Vagina (tissue), 2 donors: ENCODE measurements at places on chromosomes 6 and 20.

GRCh38 chr20:1242530-1242929 lies 16.7 kb downstream of the RAD21L1 start:
- DNase-seq, result no peak

DNA sequence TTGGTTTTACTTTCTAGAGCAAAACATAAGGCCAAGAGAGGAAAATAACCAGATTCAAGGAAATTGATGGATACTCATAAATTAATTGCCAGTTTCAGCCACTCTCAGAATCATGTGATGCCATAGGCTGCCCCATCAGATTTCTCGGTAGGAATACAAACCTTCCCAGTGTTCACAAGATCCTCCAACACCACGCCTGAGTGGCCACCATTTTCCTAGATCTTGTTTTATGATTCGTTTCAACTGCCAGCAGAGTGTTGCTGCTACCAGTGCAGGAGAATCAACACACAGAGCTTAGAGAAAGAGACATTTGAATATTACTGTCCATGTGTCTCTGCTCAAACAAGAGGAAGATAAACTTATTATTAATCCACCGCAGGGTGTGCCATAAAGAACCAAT lies 434.2 kb upstream of the CDH4 start:
- no peak for DNase-seq

DNA sequence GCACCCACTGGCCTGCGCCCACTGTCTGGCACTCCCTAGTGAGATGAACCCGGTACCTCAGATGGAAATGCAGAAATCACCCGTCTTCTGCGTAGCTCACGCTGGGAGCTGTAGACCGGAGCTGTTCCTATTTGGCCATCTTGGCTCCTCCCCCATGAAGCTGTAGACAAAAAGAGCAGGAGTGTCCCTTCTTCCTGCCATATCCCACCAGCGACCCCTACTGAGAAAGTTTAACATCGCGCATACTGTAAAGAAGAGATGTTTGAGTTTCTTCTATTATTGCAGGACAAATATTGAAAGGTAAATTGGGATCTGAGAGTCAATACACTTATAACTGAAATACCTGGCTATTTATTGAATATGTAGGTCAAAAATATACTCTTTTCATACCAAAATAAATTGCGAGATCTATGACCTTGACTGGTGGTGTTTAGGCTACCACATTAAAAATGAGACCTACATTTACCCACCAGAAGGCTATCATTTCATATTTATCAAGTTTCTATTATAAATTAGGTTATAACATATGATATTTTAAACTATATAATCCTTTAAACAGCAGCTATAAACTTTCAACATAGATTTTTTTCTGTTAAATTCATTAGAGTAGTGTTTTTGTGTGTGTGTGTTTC lies 586.3 kb downstream of the HTR1B start:
- no peak for DNase-seq

DNA sequence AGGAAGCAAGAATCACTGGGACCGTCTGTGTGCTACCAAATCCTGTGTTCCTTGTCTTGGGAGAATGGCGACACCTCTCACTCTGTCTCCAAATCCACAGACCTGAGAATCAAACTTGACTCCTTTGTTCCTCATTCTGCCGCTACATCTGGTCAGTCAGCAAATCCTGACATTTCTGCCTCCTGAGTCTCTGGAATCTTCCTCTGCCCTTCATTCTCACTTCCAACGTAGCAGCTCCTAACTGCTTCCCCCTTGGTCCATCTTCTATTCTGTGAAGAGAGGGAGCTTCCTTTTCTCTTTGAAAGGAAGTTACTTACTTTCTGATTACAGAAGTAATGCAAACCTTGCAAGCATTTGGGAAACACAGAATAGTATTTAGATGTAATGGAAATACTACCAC lies 37.7 kb downstream of the SYTL3 start:
- no peak for DNase-seq

- DNase-seq, result no peak
Observed at GRCh38 chr20:54345821-54346220, 129.6 kb upstream of the DOK5 start.

- peak; percentile 64 for DNase-seq
Observed at GRCh38 chr20:4601630-4602296, 119.9 kb upstream of the PRND start.

GRCh38 chr6:39484276-39484675 lies 161.8 kb upstream of the KCNK16 start:
- DNase-seq, result no peak

- no peak for DNase-seq
Observed at GRCh38 chr6:111871207-111871606, 2.0 kb downstream of the FYN start.

DNA sequence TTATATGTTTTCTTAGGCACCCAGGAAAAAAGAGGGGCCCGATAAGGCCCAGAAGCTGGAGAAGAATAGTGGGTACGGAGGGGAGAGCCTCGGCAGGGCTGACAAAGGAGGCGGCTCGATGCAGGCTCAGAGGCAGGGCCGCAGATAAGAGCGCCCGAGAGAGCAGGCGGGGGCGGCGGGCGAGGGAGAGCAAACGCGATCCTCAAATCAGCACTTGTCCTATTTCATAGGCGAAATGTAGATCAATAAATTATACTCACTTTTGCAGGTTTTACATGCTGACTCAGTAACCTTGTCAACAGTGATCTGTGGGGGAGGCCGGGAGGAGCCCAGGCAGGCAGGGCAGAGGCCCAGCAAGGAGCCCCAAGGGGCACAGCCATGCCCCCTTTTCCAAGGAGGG lies 42.6 kb downstream of the GRM4 start:
- DNase-seq, result no peak

DNA sequence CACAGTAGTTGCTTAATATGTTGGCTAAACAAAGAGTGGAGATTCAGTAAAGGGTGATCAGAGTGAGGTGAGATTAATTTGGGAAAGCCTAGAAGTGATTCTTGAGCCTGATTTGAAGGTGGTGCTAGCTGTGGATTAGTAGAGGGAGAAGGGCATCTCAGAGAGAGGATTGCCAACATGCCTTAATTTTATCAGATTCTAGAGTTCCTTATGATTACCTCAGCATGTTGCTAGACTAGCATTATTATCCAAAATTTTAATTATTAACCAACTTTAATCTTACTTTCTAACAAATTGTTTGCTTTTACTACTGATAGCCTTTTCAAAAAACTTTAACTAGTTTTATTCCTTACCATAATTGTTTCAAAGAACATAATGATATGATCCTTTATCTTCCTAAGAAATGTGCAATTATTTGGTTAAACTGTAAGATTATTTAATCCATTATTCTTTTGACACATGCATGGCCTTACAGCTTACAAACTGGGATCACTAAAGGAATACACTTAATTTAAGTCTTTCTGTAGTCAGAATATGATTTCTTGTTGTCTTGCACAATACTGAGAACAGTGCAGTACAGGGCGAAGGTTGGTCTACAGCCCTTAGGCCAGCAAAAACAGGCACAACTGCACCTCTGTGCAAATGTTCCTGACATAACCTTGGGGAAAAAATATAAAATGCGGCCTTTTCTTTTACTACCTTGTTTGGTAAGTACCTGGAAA lies 88.9 kb downstream of the SLC16A10 start:
- DNase-seq, result no peak

DNA sequence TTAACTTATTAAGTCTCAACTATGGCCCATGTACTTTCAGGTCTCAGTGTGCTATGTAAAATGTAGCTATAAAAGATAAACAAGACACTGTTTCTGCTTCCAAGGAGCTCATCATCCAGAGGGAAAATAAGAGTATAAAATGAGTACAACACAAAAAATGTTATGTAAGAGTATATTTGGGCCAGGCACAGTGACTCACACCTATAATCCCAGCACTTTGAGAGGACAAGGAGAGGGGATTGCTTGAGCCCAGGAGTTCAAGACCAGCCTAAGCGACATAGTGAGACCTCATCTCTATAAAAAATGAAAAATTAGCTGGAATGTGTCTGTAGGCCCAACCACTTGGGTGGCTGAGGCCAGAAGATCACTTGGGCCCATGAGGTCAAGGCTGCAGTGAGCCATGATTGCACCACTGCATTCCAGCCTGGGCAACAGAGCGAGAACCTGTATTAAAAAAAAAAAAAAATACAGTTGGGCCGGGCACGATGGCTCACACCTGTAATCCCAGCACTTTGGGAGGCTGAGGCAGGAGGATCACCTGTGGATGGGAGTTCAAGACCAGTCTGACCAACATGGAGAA lies 124.0 kb downstream of the EDN1 start:
- DNase-seq, result no peak

- DNase-seq, result no peak
Observed at GRCh38 chr6:136823128-136823660, 802 bp downstream of the PEX7 start.

- no peak for DNase-seq
Observed at GRCh38 chr6:150208611-150209352, 65.9 kb downstream of the PPP1R14C start.

DNA sequence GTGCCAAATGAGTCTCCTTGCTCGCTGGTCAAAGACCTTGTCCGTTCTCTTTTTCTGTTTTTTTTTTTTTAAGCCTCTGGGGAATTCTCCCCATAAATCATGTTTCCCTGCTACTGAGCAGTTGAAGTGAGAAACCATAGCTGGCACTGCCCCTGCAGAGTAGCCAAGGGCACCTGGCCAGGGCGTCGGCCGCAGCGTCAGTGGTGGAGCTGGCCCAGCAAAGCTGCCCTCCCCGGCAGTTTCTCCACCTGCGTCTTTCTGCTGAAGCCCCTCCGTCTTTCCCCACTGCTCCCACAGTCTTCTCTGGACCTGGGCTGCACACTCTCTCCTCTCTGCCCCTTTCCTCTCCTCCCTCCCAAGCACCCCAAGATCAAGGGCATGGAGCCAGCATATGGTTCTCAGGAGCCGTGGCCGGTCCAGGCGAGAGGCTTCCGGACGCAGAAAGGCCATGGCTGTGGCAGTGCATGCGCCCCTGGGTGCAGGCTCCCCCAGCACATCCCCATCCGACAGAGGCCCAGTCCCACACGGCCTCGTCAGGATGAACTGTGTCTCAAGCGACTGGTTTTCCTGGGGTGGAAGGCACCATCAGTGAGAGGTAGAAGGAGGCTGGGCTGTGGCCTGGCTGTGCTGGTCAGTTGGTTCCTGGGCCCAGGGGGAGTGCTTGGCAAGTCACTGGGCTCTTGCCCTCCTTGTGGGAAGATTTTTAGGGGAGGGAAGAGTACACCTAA lies 218.1 kb downstream of the ERMARD start:
- no peak for DNase-seq

GRCh38 chr6:134630508-134631121 lies 312.7 kb upstream of the SGK1 start:
- DNase-seq, result no peak

DNA sequence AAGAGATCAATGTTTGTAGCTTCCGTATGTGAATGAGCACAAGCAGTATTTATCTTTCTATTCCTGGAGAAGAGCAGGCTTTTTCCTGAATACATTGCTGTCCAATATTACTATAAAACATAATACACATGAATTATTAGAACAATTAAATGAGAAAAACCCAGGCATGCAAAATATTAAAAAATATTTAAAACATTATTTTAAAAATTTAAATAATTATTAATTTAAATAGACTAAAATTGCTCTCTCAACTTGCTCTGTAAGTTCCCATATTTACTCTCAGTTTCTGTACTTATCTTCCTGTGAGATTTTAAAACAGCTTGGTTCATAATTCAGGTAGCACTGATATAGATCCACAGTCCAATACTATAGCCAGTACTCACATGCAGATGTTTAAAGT lies 97.0 kb downstream of the PLCB1 start:
- no peak for DNase-seq

GRCh38 chr20:35992713-35993335 lies 24.4 kb downstream of the CNBD2 start:
- DNase-seq, result no peak
